ENCODE measurements at places on chromosomes 2 and 18.
A peak's percentile ranks its signal among the peaks of the same experiment; 100 is the strongest.

DNA sequence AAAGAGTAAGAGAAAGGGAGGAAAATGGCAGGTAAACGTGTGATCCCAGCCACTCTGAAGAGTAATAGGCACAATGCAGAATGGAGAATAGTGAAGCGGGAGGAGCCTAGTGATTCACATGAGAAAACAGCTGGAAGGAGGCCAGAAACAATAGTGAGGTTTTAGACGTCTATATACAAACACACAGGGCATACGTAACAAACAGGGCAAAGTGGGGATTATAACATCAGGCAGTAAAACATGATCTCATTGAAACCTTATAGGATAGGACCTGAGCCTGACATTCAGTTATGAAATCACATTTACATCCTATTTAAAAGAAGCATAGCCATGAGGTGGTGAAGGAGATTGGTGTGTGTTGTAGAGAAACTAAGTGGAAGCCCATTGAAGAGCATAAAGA is 33.0 kb upstream of the GATA6 start:
- DNase-seq: peak; percentile 3

DNA sequence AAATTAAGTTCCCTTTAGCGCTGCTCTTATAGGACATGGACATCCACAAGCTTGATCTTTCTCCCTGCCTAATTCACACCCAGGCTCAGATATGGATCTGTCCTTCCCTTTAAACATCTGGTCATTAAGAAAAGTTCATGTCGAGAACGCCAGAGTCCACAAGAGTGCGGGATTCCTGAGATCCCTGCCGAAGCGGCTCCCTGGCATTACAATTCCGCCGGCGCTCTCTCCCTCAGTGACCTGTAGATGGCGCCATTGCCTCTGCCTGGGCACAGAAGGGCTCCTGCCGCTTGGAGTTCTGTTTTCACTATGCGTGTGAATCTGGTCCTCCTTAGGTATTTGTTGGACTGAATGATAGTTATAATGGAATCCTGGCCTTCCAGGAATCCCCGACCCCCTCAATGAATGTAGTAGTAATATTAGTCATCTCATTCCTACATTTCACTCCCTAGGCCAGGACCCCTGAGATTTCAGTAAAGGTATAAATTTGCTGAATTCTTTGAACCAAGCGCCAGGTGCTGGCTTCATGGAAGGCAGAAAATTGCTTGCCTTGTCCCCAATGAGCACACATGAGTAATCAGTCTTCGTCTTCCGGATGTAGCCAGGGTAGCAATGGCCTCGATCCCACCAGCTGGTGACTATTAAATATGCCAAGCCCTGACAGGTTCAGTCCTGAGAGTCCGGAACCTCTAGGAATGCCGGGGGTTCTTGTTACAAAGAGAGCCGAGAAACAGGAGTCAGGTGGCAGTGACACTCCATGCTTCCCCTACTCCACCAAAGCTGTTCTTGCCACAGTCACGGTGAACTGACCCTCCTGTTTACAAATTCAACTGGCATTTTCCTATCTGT is 26.4 kb upstream of the CD207 start:
- DNase-seq: peak; percentile 79

- DNase-seq: no peak
These were observed 63.6 kb upstream of the MGAT5 start for GRCh38 chr2:134190062-134190806.

DNA sequence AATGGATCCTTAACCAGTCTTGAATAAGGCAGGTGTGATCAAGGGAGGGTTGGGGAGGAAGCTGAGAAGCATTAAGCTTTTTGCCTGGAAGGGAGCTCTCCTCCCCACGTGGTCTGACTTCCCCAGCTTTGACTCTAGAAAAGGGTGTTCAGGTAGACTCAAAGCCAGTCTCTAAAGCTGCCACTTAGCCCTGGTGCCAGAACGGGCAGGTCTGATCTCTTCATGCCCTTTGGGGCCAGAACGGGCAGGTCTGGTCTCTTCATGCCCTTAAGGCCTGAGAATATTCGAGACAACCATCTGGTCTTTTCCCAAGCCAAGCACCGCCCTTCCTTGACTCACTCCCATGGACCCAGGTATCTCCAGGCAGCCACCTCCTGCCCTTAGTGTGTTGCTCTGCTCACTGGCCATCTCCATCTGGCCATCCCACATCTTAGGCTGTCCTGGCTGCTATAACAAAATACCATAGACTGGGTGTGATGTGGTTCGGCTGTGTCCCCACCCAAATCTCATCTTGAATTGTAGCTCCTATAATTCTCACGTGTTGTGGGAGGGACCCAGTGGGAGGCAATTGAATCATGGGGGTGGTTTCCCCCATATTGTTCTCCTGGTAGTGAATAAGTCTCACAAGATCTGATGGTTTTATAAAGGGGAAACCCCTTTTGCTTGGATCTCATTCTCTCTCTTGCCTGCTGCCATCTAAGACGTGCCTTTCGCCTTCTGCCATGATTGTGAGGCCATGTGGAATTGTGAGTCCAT is 59.4 kb downstream of the SNORC start:
- no peak for DNase-seq

DNA sequence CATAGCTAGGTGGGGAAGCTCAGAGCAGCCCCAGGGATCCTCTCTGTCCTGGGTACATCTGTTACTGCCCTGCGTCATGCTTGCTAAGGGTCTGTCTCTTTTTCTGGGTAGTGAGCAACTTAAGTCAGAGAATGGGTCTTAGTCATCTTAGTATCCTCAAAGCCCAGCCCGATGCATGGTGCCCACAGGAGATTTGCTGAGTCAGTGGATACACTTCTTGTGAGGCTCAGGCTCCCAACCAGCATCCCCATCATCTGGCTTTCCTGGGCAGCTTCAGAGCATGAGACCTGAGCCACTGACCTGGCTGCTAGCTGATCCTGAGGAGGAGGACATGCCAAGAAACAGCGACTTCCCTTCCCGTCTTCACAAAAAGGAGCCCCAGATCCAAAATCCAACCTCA is 10.0 kb downstream of the FOXI3 start:
- DNase-seq: no peak

- DNase-seq: no peak
These were observed 78.8 kb downstream of the PTH2R start for GRCh38 chr2:208485390-208485789.

GRCh38 chr2:45860136-45861121 is 209.0 kb downstream of the PRKCE start:
- no peak for DNase-seq

DNA sequence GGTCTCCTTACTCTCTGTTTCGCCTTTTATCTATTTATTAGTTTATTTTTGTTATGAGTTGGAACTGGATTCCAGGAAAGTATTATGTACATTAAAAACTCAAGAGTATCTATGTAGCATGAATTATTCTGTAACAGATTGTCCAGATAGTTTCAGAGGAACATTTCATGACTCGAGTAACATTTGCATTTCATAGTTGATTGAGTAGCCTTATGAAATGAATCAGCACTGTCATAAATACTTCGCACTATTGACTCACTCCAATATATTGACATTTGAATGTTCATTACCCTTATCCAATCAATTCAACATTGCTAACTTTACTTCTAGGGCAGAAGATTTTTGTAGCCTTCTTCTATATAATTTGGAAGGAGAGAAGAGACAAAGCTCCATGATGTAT is 11.3 kb upstream of the VRK2 start:
- no peak for DNase-seq

- DNase-seq: no peak
These were observed 250.5 kb downstream of the HDAC4 start for GRCh38 chr2:239150125-239151011.

- no peak for DNase-seq
These were observed 440.6 kb downstream of the LRRTM4 start for GRCh38 chr2:77081597-77081996.

DNA sequence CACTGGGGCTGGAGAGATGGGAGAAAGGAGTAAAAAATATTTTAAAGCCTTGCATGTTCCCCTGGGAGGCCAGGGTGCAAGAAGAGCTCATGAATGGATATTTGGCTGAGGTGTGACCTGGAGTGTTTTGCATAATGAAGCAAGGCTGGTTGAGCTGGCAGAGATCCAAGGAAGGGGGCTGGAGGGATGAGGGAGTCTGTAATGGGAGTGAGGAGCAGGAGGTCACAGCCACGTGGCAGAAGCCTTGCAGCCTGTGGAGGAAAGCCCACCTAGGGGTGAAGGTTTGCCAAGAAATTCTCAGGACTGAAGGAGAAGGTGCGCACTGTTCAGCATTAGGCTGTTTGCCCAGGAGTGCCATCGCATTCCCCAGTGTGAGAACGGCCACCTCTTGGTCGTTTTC is 40.3 kb upstream of the ATP8B1 start:
- DNase-seq: no peak

GRCh38 chr2:56707218-56707617 is 523.4 kb downstream of the CCDC85A start:
- no peak for DNase-seq

GRCh38 chr2:143786026-143786765 is 657.0 kb downstream of the ARHGAP15 start:
- no peak for DNase-seq

GRCh38 chr18:55539240-55539639 is 48.8 kb downstream of the TCF4 start:
- no peak for DNase-seq

- DNase-seq: no peak
These were observed 37.7 kb upstream of the NT5C1B start for GRCh38 chr2:18626958-18627650.

GRCh38 chr2:36356298-36356989 is 866 bp downstream of the CRIM1 start:
- DNase-seq: no peak

DNA sequence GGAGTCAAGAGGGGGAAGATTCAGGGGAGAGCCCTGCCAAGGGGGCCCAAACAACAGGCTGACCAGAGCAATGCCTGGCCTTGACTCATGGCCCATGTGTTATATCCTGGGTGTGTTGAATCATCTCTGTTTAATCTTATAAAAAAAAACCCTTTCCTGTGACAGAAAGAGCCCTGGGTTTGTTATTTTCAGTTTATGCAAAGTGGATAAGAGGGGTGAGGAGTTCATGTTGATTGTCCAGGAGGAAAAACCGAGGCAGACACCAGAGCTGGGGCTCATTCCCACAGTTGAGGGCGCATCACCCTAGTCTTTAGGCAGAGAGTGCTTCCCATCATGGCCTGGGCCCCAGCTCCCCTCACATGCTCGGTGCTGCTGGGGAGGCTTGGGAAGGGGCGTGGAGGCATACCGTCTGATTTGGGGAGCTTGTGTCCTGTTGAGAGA is 30.9 kb upstream of the IL37 start:
- no peak for DNase-seq

DNA sequence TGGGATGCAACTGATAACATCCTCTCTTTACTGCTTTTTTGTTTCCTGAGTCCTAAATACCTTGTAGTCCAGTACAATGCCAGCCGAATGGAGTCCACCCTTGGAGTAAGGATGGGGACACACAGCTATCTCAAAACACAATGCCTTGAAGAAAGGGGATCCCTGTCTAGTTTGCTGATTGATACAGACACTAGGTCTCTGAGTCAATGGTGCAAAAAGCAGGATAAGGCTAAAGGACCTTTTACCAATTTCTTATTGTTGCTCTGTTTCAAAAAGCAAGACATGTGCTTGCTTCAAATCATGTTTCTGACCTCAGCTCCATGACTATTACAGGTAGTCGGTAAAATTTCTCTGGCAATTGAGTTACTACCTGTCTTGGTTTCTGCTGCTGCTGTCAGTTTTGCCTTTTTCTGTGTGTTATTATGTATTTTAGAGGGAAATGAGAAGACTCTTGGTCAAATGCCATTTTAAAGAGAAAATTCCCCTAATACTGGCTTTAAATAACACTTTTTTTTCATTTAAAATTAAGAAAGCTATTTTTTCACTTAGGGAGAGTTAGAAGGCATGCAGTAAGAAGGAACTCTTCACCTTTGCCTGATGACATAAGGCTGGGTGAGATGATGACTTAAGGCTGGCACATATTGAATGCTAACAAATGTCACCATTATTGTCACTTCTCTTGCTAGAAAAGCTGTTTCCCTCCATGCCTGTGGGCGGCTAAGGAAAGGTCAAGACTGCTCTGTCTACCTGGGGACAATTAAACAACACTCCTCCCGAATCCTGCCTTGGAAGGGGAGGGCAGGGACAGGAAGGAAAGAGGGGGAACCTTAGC is 4.9 kb upstream of the FIGLA start:
- no peak for DNase-seq

- DNase-seq: no peak
These were observed 48.2 kb downstream of the SLC66A3 start for GRCh38 chr2:11203480-11203879.

DNA sequence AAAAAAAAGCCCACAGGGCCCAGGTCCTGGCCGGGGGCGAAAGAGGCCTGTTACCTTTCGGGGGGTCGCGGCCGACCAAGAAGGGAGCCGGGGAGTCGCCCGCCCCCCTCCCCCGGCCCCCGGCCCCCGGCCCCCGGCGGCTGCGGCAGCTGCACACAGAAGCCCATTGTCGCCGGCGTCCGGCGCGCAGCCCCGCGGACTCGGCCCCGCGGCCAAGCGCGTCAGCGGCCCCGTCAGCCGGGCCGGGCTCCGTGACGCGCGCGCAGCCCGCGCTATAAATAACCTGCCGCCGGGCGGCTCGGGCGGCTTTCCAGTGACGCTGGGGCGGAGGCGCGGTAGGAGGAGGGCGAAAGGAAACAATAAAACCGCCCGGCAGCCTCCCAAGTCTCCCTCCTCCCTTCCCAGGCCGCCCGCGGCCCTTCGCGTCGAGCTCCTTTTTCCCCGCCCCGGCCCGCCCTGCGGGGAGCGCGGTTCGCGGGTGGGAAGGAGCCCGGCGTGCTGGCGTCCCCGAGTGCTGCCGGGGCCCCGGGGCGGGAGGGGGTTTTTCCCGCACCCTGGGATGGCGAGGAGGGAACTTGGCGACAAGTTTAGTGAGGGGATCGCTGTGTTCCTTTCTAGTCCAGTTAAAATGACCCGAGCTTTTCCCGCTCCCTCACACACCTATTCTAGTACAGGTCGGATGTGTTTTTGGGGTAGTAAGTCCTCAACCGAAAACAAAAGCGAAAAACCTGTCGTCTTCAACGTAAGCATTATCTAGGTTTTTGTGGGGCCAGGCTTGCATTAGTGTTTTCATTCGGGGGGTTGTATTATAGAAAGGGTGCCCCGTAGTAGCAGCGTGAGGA is 10.0 kb upstream of the NR4A2 start:
- DNase-seq: peak; percentile 96

DNA sequence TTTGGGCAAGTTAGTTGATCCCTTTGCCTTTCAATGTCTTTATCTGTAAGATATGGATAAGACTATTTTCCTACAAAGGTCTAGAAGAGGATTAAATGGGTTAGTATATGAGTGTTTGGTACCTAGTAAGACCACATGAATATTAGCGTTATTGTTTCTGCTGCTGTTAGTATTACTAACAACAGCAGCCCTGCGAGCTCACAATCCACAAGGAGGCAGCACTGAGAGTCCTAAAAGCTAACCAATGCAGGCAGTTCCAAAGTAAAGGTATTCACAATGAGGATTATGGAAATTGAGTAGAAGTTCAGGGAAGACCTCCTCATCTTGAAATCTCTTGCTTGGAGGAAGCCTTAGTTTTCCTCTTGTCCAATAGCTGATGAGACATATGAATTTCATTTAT is 248.9 kb downstream of the TDRD15 start:
- no peak for DNase-seq

DNA sequence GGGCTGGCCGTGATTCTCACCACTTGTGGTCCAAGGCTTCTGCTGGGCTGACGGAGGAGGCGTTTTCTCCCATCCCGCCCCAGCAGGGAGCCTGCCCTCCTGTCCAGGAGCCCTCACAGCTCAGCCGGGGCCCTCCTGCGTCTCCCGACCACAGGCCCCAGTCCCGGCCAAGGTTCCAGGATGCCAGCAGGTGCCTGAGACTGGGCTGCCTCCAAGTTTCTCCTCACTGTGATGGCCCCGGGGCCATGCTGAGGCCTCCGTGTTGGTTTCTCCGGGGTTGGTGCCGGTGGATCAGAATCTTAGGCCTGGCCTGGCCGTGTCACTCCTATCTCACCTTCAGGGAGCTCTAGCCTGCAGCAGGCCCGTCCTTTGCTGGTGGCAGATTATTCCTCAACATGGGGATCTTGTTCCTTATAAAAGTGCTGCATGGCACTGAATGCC is 5.9 kb downstream of the KCNG2 start:
- DNase-seq: no peak
